ENCODE measurements at places on chromosomes 12 and 14.

DNA sequence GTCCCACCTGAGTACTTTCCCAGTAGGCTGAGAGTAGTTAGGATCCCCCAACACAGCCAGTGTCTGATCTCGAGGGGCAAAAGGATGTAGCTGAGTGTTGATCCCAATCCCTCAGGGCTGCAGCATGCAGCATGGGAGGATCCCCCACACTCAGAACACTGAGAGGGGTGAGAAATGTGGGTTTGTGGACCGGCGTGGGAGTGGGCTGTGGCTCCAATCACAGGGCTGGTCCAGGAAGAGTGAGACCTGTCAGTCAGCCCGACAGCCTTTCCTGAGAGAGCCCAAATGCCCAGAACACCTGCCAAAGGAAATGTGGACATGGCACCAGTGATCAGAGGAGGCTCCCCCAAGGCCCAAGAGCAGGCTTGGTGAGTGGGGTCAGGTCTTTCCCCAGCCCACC lies 228.3 kb upstream of the MGAT4C start:
- DNase-seq = no peak

GRCh38 chr14:104107101-104107581 lies 21.6 kb downstream of the ASPG start:
- DNase-seq = no peak

DNA sequence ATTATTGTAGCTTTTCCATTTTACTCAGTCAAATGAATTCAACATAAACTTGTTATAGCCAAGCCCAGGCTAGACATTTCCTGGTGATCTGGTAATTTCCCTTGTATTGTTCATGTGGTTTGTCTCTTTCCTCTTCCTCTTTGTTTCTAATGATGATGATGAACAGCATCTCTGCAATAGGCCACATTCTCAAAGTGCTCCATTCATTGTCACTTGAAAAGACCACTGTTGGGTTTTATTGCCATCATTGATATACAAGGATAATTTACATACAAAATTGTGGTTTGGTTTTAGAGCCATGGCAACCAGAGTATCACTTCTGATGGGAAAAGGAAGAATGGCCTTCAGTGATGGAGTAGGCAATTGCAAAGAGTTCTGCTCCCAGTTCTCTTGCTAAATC lies 379.3 kb downstream of the RGS6 start:
- no peak for DNase-seq

DNA sequence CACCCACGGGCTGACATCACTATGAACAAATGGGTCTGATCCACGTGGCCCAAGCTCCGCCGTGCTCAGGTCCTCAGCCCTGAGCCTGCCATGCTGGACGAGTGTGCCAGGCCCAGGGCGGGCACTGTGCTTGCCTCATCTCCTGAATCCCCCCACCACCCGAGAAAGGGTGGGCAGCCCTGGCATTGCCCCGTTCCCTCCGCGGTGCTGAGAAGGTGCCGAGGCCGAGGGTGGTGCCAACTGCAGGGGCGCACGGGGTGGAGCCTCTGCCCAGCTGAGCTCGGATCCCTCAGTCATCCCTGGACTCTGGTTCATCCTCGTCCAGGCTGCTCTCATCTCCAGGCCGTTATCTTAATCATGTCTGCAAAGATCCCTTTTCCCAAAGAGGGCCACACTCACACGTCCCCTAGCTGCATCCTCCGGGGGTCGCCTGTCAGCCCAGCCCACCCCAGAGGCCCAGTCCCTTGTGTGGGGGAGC lies 60.6 kb downstream of the NOC4L start:
- no peak for DNase-seq

DNA sequence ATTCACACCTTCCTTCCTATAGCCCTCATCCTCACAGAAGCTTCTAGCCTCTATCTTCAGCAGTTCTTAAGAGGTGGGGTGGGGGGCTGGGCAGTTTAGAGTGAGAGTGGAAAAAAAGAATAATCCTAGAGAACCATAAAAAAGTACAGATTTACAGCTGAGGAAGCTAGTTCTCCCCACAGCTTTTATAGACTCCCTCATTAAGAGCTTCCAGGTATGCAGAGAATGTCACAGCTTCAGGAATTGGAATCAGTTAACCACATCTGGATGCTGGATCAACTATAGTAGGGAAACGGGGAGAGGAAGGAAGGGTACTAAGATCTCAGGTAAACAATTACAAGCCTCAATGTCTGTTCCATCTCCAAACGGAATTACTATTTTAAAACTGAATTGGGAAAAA lies 12.3 kb downstream of the GDF11 start:
- DNase-seq = no peak

GRCh38 chr14:26414926-26415325 lies 182.9 kb downstream of the NOVA1 start:
- DNase-seq = no peak

DNA sequence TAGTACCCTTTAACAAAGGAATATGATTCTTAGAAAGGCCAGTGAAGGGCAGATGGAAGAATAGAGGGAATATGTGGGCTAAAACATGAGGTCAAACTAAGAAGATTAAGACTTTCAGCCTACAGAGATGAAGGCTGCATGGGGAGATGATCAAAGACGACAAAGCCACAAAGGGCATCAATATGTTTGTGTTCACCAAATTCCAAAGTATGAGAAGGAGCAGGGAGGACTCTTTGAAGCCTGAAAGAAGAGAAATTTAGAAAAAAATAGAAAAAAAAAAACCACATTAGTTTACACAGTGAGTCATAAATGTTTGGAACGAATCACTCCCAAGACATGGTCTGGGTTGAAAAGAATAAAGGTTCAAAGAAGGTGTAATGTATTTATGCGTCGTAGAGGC lies 131.8 kb downstream of the NEDD1 start:
- no peak for DNase-seq

DNA sequence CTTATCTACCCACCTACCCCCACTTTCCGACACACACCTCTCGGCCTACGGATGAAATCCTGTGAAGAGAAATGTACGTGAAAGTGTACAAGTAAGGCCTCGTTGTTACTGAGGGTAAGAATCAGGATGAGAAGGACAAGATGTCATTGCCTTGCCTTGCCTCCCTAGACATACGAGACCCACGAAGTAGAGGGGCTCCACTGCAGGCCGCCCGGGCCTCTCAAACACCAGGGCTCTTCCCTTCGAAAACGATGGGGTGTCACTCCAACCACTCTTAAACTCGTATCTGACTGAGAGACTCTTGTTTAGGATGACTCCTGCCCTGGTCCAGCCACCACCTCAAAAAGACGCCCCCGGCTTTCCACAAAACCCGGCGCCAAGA lies 498 bp downstream of the RACGAP1 start:
- DNase-seq = no peak

- no peak for DNase-seq
Observed at GRCh38 chr14:37889087-37889486, 293.7 kb downstream of the TTC6 start.

- no peak for DNase-seq
Observed at GRCh38 chr14:99751539-99752485, 41.4 kb upstream of the EML1 start.

- no peak for DNase-seq
Observed at GRCh38 chr12:124687917-124688316, 120.5 kb upstream of the NCOR2 start.

DNA sequence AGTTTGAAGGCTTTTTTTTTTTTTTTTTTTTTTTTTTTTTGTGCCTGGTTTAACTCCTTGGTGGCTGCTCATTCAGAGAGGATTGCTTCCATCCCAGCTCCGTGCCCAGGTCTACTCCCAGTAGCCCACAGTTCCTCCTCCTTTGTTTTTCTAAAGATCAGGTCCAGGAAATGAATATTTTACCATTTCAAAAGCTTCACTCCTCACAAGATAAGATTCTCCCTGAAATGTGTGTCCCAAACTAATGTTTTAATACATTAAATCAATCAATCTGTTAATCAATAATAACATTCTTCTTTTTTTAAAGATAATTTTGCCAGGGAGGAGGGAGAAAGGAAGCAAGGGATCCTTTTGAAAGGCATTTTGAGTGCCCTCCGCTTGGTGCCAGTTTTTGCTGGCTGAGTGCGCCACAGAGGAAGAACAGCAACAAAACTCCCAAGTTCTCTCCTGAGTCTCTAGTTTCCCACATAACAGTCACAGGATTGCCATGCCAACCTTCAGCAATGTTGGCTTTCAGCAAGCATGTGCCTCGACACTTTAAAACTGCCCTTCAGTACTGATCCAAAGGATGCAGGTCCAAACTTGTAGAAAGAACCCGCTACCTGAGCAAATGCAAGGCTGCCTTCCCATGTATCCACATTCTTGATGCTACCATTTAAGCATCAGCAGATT lies 99.2 kb downstream of the RMST start:
- DNase-seq = no peak

- DNase-seq = no peak
Observed at GRCh38 chr12:130435826-130436225, 98.1 kb downstream of the PIWIL1 start.

DNA sequence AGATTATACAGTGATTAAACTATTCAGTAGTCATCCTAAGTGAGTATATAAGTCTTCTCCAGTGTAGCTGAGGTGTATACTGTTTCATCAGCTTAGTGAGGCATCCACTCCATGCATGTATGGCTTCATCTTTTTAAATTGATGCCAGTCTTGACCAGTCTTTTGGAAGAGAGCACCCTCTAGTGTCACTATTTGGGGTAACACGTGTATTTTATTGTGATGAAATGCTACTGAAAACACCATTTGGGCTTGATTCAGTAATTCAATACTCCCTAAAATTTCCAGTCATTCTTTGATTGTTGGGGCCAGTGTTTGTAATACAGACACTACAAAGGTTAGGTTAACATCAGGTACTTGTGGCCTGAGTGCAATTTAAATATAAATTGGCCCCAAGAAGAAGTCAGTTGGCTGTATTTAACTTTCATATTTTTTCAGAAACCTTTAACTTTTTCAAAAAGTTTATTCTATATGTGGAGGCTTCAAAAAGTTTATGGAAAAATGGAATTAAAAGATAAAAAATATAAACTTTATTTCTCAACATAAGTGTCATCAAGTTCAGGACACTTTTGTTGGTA lies 35.3 kb downstream of the MIPOL1 start:
- DNase-seq = no peak

GRCh38 chr12:40192704-40193255 lies 32.0 kb upstream of the LRRK2 start:
- no peak for DNase-seq

DNA sequence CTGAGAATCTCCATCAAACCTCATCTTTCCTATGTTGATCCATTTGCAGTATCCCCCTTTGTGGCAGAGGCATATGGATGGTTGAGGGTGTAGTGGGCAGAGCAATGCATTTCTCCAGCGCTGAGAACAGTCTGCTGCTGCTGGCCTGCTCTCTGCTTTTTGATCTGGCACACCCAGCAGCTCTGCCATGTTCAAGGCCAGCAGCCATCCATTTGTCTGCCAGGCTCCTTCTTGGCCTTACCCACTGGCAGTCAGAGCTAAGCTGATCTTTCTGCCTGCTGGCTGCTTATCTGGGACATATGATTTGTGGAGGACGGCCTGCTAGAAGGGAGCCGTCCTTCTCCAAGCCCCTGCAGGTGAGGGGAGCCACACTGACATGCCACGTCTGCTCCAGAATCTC lies 17.0 kb downstream of the NPC2 start:
- no peak for DNase-seq

DNA sequence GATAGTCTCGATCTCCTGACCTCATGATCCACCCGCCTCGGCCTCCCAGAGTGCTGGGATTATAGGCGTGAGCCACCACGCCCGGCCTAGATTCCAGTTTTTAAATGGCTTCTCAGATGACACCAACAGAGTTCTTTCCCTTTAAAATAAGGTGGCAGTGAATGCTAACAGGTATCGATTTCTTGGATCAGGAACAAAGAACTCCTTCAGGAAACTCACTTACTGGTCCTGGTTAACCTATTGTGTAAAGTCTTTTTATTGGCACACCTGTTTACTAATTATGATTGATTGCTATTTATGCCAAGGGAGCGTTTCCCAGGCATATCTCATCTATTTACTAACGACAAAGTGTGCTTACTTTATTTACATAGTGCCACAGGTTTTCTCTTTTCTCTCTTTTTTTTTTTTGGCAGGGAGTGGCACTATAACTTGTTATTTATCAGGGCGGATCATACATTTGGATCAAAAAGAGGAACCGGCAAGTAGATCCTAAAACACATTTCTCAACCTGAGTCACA lies 89.7 kb downstream of the GLT1D1 start:
- no peak for DNase-seq

DNA sequence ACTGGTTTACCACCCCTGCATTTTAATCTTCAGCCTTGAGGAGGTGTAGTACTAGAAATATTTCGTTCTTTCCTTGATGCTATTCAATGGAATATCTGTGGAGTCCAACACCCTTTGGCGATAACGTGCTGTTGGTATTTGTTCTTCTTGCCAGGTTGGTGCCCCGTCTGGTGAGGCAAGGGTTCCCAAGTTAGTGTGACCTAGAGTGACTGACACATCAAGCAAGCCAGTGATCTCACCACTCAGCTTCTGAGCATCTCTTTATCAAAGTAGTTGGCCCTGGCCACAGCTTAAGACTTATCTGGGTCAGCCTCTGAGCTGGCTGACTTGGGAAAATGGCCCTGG lies 60.2 kb downstream of the PLXNC1 start:
- DNase-seq = peak; percentile 19

DNA sequence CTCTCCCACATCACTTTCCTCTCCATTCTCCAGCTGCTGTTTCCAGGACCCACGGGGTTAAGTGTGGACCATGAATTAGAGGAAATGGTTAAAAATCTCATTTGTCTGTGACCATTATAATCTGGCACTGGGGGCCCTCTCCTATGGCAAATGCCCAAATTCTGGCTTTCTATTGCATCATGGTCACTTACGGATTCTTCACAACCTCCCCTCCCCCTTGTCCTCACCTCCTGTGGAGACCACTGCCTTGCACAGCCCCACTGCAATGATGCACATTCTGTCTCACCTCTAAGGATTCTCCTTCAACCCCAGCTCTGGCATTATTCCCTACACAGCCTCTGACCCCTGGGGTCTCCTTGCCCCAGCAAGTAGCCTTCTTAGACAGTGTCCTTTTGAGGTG lies 18.9 kb downstream of the BCAT1 start:
- DNase-seq = no peak

GRCh38 chr12:82015623-82016347 lies 256.6 kb upstream of the PPFIA2 start:
- no peak for DNase-seq

GRCh38 chr12:102596031-102596430 lies 115.7 kb upstream of the IGF1 start:
- no peak for DNase-seq

GRCh38 chr14:96673706-96674105 lies 123.5 kb upstream of the VRK1 start:
- DNase-seq = no peak

DNA sequence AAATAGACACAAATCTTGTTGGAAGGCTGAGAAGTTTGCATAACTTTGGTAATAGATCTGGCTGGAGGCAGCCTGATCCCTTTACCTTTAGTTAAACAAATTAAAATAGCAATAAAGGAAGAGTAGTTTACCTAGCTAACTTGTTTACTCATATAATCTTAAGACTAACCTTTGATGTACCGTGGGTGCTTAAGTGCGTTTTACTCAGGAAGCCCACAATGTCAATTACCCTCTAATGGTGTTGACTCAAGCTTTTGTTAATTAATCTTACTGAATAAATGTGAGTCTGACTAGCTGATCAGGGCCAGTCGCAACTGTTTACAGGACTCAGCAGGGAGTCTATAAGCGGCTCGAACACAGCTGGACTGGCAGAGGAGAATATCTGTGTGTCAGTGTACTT lies 51.5 kb downstream of the FAR2 start:
- no peak for DNase-seq

- no peak for DNase-seq
Observed at GRCh38 chr12:130642856-130643255, 73.2 kb downstream of the RIMBP2 start.

- no peak for DNase-seq
Observed at GRCh38 chr14:19823178-19823577, 19.6 kb downstream of the OR4N2 start.
